ENCODE measurements at places on chromosomes 6 and 20.

- DNase-seq, result no peak
Measured at GRCh38 chr20:46232539-46232938, 75.8 kb downstream of the CDH22 start.

- DNase-seq, result no peak
Measured at GRCh38 chr6:24856901-24857670, 58.4 kb upstream of the ARMH2 start.

- DNase-seq, result no peak
Measured at GRCh38 chr6:127026247-127026646, 92.2 kb upstream of the RSPO3 start.

DNA sequence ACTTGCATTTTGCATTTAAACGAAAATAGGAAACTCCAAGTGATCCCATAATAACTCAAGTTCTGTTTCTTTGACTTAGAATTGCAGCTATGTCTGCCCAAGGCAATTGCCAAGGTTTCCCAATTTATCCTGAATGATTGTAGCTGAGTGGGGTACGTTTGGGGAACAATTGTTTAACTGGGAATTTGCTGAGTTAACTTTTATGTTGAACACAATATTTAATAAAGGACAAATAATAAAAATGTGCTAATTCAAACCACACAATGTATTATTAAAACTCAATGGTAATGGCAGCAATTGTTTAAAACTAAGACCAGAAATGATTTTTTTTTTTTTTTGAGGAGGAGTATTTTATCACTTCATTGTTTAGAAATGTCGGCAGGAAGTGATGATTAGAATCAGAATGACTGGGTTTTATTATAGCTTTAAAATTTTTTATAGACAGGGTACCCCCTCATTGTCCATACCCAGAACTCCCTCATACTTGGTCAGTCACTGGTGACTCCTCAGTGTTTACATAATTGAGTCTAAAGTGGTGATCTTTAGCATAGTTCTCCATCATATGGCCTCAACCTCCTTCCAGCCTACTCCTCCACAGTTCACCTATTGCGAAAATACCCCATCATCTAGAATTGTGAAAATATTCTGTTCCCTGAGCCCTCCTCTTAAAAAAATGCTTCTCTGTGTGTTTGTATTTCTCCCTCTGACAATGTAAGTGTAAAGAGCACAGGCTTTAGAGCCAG is 389.2 kb upstream of the CITED2 start:
- no peak for DNase-seq

- no peak for DNase-seq
Measured at GRCh38 chr6:130324657-130325056, 41.2 kb upstream of the TMEM200A start.

DNA sequence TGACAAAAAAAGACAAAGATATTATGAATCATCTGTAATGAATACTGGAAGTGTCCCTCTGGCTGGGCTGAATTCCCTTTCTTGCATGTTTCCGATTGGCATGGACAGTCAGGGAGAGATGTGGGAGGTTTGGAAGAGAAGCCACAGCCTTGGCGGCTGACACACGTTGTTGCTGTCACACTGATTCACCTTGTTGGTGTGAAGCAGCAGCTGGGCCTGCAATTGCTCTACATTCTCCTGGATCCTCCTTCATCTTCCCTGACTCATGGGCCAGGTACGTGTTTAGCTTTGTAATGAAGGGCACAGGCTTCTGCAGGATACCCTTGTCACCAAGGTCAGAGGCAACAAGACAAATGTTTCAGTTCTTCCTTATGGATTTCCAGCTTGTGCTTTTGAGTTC is 13.4 kb upstream of the SMIM8 start:
- no peak for DNase-seq

- no peak for DNase-seq
Measured at GRCh38 chr20:58544286-58544685, 29.1 kb upstream of the APCDD1L start.

DNA sequence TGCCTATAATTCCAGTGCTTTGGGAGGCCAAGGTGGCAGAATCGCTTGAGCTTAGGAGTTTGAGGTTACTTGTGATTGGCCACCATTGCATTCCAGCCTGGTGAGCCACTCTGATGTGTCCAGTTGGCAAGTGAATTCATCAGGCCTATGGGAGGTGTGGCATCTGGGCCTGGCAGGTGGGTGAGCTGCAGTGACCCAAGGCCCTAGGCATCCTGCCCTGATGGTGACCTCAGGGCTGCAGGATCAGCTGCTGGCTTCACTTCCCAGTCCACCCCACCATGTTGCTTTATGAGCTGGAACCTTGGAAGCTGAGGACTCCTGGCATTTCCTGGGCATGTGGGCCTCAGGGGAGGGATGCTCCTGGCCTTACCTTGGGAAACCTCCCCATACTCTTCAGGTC is 20.5 kb downstream of the RSPH9 start:
- DNase-seq, result no peak

DNA sequence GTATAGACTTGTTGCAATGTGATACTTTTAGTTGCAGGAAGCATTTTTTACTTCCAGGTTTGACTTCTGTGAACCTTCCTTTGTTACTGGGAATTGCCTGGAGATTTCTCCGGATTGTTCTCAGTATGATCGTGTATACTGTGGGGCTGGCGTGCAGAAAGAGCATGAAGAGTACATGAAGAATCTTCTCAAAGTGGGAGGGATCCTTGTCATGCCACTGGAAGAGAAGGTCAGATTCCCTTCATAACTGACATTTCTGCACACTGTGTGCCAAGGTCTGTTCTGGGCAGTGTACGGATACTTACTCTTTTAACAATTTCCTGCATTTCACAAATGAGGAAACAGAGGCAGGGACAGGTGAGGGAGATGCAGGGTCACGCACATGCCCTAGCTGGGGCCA is 9.7 kb downstream of the PCMTD2 start:
- DNase-seq, result no peak

GRCh38 chr6:6984585-6985366 is 123.0 kb upstream of the RREB1 start:
- no peak for DNase-seq

DNA sequence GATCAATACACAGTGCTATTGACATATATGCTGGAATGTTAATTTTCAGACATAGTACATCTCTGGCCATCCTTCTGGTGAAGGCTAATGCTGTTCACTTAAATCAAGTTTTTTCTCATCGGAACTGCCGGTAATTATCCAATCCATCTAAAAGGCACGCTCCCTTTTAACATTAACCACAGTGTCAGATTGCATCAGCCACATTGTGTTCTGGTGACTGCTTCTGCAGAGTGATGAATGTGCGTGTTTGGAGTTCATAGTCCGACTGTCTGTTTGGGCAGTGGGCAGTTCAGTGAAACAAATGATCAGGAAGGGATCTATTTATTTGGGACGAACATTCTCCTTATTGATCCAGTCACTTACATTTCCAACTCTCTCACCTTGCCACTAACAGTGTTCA is 49.5 kb downstream of the SOBP start:
- DNase-seq, result no peak

DNA sequence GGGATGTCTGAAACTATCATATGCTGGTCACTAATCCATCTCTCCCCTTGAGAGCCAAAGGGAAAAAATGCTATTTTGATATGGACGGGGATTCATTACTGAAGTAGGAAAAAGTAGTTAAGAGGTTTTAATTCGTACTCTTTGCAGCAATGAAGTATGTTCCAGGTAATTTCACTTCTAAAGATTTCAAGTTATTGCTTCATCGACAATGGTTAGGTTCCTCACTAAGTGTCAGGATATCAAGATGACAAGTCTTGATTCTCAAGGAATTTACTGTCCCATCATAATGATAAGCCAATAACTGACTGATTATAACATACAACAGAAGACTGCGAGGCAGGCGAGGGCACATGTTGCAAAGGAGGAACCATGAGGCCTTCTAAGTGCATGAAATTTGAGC is 57.0 kb downstream of the GMDS start:
- DNase-seq, result no peak

DNA sequence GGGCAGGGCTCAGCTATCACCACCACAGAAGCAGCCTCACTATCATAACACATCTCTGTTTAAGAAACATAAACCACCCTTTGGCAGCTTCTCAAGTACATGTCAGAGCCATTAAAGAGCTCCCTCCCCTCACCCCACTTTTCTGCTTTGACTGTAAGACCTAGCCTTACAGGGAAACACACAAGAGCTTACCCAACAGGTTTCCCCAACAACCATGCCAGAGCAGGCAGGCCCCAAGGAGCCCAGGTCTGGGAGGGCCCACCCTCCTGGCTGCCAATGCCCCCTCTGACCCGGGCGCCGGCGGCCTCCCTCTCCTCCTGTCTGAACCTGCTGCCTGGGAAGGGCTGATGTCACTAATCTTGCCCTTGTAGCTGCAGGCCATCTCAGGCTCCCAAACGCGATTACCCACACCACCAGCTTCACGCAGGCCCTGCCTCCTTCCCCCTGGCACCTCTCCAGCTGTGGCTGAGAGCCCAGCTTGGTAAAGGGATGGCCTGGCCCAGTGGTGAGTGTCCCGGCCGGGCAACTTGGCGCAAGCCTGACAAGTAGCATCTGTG is 402.0 kb downstream of the MAFB start:
- no peak for DNase-seq

DNA sequence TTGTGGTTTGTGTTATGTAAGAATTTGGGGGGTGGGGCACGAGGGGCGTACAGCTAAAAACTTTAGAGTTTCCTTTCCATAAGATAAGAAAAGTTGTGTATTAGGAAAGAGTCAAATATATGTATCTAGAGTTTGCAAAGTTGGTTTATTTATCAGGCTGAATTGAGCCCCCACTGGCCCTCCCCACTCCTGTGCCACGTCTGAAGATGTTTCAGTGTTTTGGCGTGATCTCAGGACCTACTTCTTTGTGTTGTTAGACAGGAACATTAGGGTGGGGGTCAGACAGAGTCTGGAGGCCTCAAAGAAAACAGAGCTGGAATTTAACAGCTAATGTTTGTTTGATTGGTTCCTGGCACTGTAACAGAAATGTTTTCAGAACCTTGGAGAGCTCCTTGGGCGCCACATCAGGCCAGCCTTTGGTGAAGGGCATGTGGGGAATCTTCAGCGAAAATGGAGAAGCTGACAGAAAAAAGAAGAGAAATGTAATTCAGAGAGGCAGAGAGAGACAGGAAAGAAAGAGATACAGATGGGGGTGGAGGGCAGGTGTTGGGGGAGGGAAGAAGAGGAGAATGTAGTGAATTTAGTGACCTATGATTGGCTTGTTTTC is 674 bp downstream of the NRSN1 start:
- DNase-seq, result no peak

DNA sequence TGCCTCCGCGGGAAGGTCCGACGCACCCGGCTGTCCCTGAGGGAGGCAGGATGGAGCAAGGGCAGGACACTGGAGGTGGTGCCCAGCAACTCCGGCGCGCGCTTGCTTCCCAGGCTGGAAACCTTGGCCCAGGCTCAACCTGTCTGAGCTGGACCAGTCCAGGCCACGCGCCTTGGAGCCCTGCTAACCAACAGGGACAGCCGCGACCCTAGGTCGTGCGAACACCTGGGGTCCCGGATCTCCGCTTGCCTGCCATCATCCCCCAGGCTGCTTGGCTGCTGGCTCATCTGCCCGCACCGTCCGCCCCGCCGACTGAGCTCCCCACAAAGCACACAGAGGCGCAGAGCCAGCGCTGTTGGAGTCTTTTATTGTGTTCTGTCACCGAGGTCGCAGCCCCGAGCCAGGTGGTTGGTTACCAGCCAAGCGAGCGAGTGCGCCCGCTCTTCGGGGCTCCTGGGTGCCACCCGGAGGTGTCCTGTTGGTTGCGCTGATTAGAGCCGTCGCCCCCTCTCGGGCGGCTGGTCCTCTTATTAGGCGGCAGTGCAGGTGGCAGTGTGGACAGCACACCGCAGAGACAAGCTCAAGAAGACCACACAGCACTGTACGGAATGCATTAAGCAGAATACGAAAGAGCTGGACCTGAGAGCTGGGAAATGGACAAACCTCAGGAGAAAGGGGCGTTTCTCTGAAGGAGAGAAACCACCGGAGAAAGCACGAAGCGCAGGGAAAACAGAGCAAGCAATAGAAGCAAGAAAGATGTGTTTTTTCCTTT is 3.8 kb downstream of the COL12A1 start:
- no peak for DNase-seq

- no peak for DNase-seq
Measured at GRCh38 chr6:139175389-139175948, 40.6 kb downstream of the HECA start.

GRCh38 chr20:42441196-42441863 is 748.4 kb downstream of the PTPRT start:
- DNase-seq, result no peak

DNA sequence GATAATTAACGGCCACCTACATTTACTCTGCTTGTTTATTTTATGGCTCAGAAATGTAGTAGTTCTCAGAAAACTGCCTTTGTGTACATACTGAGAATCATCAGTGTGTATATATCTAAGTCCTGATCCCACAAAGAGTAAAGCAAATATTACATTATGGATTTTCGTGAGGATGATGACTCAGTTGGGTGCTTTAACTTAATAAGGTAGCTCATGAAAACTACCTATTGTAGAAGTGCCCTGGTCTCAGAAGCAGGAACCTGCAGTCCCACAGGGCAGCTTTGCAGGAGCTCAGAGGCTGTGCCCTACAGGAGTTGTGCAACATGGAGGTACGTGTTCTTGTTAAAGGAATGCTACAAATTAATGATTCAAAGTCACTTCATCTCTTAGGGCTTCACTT is 108.2 kb downstream of the PLG start:
- no peak for DNase-seq

GRCh38 chr6:167553736-167554119 is 228.8 kb downstream of the TTLL2 start:
- DNase-seq, result no peak

- DNase-seq, result no peak
Measured at GRCh38 chr6:72631480-72631879, 9.6 kb downstream of the KCNQ5 start.

GRCh38 chr20:52494244-52494643 is 302.7 kb upstream of the ZFP64 start:
- peak; percentile 56 for DNase-seq

DNA sequence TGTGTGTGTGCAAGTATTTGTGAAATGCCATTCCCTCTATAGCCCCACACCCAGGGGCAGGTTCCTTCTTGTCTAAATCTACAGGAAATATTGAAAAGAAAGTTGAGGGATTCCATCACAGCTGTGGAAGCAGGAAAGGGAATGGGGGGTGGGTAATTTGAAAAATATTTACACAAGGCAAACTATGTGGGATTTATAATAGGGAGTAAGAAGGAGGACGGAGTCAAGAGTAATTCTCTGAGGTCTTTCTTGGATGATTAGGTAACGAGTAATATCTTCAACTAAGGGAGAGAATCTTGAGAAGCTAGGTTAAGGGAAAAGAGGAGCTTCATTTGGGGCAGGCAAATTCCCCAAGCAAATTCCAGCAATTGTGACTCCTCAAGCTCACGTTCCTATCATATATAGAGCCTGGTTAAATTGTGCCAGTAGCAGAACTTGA is 113.5 kb upstream of the SGK1 start:
- no peak for DNase-seq

DNA sequence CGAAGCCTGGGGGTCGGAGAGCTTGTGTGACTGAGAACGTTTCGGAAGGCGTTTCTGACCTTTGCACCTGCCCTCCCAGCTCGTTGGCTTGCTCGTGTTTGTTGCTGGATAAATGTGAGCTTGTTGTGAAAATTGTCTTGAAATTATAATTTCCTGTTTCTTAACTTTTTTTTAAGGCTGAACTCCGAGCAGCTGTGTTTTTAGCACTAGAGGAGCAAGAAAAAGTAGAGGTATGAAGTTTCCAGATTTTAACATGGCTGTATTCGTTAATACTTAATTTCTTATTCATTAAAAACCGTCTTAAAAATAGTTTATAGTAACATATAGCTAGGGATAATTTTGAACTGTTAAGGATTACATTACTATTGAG is 672 bp downstream of the CEP43 start:
- no peak for DNase-seq

Data from activated T-cell treated with anti-CD3 and anti-CD28 coated beads for 24 hours (primary cell).